Left renal cortex interstitium (tissue), 4 donors: ENCODE measurements at places on chromosomes 16 and 17.

DNA sequence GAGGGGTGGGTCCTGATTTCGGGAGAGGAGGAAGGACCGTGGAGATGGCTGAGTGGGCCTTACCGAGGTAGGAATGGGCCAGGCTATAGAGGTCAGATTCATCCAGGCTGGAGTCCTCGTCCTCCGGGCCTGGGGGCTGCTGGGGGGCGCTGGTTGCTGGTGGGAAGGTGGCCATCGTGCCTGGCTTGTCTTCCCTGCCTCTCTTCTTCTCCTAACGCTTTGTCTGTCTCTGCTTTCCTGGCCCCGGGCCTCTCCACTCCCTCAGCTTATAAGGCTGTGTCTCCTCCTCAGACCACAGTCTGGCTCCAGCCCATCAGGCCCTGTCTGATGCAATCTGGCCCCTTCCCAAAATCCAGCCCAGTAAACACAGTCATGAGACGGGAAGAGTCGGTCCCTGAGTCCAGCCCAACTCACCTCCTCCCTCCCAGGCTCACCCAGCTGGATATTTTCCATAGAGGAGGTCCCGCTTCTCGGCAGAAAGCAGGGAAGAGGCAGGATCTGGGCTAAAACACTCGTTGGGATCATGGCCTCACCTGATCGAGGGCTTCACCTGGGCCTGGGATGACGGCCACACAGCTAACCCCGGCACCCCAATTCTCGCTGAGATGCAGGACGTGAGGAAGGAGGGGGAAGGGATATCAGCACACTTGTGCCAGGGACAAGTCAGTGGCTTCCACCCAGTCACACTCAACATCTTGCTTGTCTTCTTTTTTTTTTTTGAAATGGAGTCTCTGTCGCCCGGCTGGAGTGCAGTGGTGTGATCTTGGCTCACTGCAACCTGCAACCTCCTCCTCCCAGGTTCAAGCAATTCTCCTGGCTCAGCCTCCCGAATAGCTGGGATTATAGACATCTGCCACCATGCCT lies at the start of gene NUPR1:
NUPR1 (minus strand) TSS at position 242 of the 864 bp plus-strand sequence; CDS start at position 175, 67 bp downstream.
- DNase-seq, result peak; percentile 56

DNA sequence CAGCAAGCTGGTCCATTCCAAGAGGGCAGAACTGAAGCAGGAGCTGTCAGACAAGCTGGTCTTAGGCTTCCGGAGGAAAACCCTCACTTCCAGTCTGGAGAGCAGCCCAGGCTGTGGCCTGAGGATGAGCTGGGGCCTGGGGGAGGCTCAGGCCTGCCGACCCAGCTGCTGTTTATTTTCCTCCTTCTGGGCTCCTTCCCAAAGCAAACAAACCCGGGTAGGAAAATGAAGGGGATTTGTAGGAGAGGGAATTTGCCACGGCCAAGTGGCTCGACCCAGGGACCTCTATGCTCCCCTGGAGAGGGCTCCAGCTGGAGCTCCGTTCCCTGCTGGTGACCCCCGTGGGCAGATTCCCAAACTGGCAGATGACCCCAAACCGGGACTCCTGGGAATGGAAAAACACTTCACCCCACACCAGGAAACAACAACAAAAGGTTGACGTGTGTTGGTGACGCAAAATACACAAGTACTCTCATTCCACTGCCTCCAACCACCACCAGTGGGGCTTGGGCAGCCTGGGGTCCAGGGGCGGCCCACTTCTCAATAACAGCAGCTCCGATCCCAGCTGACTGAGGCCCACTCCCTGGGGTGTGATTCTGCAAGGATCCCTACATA lies 8.8 kb downstream of the JUP start:
- DNase-seq, result no peak

- no peak for DNase-seq
Measured at GRCh38 chr17:19709841-19710240, 6.5 kb downstream of the SLC47A2 start.

- DNase-seq, result no peak
Measured at GRCh38 chr16:67857547-67858233, 10.2 kb upstream of the CENPT start.

DNA sequence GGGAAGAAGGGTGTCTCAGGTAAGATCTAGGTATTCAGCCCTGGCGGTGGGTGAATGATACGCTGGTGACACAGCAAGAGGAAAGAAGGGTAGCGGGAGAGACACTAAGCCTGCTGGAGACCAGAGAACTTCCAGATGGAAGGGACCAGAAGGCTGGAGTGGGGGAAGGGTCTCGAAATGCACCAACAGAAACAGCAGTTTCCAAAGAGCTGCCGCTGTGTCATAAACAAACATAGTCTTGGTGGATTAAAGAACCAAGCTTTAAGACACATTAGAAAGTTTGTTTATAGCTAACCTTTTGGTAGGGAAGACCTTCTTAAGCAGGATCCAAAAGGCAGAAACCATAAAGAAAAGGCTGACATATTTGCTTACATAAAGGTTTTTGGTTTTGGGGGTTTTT lies 20.9 kb downstream of the TRPV3 start:
- DNase-seq, result no peak

DNA sequence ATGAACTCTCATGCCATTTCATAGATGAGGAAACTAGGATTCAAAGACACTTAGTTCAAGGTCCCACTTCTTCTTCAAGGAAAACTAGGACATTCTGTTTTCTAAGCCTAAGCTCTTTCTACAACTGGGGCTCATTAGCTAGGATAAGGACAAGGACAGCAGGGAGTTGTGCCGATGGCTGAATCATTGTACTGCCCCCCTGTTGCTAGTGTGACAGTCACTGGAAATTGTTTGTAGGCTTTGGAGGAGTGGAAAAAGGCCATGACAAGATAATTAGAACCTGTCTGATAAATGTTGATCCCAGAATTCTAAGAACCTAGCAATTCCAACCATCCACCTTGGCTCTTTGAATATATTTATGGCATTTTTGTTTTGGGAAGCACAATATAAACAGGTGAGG lies 445.7 kb downstream of the CDH8 start:
- DNase-seq, result no peak

DNA sequence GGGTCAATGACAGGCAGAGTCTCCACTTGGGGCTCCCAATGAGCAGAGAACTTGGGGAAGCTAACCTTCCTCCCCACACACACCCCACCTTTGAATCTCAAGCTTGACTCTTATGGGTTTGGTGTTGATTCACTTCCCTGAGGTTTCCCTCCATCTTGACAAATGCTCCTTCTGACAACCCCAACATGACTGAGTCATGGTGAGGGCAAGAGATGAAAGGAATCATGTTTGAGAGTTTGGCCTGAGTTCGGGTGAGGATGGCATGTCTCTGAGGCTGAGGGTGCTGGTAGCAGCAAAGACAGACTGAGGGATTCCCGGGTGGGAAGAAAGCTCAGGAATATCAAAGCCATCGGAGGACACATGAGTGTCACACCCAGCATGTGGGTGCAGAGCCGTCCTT lies 18.7 kb downstream of the KRT9 start:
- no peak for DNase-seq

DNA sequence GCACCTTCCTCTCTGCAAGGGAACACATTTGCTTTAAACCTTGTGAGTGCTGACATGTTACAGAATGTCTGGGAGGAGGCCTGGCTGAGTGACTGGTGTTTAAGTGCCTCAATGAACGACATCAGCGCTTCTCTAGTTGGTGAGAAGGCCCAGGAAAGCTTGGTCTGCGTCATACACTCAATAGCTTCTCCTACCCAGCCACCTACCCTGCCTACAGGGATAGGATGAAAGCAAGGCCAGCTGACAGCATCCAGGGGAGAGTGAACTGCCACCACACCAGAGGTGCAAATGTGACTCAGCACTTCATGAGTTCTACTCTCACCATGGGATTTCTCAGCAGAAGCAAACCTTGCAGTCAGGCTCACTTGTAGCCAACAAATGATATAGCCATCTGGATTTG lies 31.7 kb upstream of the CFAP20 start:
- no peak for DNase-seq

DNA sequence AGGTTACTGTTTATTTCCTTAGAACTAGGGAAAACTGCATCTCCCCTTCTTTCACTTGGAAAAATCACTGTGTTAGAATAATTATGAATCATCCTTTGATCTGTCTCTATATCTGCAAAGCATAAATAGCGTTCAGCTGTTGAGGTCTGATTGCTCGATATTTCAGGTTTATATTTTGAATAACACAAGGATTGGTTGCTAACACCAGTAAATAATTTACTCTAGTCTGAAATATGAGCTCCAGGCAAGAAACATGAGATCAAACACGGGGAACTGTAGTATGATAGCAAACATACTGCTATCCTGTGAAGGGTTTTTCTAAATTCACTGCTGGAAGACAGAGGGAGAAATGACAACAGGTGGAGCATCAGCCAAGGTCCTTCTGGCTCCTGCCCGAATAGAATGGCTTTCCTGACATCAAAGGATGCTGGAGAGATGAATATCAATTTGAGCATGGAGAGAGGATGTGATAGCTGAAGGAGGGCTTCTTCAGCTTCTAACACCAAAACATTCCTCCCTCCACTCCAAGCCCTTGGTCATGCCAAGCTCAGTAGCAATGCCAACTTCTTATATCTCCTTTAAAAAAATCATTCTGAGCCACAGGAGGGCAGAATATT lies 450.3 kb downstream of the SHISA9 start:
- DNase-seq, result no peak

GRCh38 chr16:86572606-86573005 lies 5.7 kb upstream of the FOXL1 start:
- DNase-seq, result no peak

DNA sequence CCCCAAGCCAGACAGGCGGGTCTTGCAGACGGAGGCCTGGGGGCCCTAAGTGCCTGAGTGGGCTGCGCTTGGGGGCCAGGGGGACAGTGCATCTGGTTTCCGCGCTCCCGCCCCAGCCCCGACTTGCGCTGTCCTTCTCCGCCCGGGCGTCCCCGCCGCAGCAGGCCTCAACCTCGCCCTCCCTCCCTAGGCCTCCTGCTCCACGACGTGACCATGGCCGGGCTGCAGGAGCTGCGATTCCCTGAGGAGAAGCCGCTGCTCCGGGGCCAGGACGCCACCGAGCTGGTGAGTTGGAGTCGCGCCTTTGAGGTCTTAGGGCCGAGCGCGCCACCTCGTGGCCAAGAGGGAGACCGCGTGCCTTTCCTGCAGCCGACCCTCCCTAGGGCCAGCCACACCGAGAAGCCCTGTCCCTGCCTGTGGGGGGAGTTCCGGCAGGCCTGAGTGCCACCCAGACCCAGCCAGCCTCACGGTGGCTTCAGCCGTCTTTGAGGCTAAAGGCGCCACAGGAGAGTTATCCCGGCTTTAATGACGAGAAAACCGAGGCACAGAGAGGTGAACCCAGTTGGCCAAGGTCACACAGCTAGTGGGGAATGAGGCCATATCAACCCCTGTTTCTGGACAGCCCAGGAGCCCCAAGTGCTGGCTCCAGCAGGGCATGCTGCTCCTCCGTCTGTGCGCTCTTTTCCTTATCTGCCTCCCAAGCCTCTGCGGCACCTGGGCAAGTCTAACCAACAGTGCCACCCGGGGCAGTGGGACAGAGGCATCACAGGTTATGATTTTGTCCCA lies 12.2 kb upstream of the NDRG4 start:
- peak; percentile 66 for DNase-seq

- DNase-seq, result no peak
Measured at GRCh38 chr17:8828517-8828875, 29.3 kb upstream of the MFSD6L start.

GRCh38 chr17:28346746-28347246 lies 10.5 kb downstream of the POLDIP2 start:
- DNase-seq, result no peak

DNA sequence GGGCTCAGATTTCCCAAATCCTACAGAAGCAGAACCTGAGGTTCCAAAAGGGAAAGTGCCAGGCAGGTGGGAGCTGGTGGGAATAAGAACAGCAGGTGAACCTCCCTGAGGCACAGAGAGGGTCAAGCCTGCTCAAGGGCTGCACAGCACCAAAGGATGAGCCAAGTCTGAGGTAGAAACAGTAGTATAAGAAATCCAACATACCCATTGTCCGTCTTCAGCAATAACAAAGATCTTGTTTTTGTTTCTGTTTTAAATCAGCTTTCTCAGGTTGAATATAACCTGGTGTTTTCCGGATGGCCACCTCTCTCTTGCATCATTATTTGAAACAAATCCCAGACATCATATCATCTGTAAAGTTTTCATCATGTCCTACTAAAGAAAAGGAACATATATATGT lies 10.6 kb upstream of the CES3 start:
- DNase-seq, result no peak

DNA sequence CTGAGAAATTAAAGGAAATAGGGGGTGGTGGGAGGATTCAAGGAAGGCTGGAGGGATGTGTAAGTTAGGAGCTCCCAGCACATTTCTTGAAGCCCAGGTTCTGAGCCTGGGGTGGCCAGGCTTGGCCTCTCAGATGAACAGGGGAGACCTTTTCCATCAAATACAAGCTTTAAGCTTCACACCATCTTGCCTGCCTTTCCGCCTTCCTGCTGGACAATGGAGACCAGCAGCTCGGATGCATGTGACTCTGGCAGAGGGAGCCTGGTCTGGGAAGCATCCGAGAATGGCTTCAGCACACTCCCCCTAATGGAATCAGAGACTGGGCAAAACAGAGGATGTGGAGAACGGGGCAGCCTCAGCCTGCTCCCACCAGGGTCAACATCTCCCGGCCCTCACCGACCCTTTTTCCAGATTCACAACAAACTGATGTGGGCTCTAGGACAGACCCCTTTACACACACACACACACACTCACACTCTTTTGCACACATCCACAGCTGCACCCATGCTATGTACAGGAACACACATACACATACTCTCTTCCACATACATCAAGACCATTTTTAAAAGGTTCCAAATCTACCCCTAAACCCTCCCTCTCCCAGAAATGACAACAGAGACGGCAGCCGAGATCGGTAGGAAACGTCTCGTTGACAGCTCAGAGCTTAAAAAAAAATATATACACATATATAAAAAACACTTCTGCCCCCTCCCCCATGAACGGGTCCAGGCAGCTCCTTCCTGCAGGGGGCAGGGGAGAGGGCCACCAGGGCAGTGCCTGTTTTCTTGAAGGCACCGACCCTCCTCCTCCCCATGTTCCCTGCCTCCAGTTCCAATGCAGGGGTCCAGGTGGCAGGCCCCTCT lies 6.5 kb upstream of the ATXN7L3 start:
- no peak for DNase-seq

- no peak for DNase-seq
Measured at GRCh38 chr17:7019839-7020519, 2.9 kb upstream of the BCL6B start.

DNA sequence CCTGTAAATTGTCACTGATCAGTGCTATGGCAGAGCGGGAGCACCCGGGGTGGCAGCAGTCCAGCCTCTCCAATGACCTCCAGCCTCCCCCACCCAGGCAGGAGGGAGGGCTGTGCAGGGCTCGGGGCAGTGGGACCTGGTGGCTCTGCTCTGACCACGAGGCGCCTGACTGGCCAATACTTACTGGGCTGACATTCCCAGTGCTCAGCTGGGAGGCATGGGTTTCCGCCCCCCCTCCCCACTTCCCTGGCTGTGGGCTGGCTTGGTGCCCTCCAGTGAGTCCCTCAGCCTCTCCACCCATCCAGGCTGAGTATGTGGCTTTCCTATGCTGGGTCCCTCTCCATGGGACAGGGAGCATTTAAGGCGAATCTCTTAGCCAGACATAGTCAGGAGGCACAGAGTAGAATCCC lies 2.7 kb downstream of the SOCS3 start:
- DNase-seq, result no peak

DNA sequence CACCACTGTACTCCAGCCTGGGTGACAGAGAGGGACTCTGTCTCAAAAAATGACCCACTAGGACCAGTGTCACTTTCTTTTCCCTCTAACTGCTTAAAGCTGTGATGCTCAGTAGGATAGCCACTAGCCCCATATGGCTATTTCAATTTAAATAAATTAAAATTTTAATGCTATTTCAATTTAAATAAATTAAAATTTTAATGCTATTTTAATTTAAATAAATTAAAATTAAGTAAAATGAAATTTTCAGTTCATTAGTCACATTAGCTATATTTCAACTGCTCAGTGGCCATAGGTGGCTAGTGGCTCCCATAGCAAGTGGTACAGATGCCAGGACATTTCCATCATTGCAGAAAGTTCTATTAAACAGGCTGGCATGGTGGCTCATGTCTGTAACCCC lies 43.0 kb downstream of the NLRC5 start:
- no peak for DNase-seq
